ENCODE measurements at places on chromosomes 2 and 18.
A peak's percentile ranks its signal among the peaks of the same experiment; 100 is the strongest.

- DNase-seq, result no peak
These were observed 562.8 kb upstream of the SALL3 start for GRCh38 chr18:78416853-78417252.

- DNase-seq, result no peak
These were observed 18.0 kb downstream of the LBH start for GRCh38 chr2:30249354-30249753.

- no peak for DNase-seq
These were observed 23.6 kb downstream of the THUMPD2 start for GRCh38 chr2:39755466-39755865.

DNA sequence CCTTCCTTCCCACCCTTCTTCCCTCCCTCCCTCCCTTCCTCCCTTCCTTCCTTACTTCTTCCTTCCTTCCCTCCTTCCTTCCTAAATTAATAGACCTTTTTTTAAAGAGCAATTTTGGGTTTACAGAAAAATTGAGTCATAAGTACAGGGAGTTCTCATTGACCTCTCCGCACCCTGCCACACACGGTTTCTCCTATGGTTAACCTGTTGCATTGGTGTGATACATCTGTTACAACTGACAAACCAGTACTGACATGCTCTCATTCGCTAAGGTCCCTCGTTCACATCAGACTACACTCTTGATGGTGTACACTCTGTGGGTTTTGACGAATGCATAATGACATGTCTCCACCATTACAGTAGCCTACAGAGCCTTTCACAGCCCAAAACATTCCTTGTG, 11.6 kb upstream of the SDC1 start:
- DNase-seq, result no peak

DNA sequence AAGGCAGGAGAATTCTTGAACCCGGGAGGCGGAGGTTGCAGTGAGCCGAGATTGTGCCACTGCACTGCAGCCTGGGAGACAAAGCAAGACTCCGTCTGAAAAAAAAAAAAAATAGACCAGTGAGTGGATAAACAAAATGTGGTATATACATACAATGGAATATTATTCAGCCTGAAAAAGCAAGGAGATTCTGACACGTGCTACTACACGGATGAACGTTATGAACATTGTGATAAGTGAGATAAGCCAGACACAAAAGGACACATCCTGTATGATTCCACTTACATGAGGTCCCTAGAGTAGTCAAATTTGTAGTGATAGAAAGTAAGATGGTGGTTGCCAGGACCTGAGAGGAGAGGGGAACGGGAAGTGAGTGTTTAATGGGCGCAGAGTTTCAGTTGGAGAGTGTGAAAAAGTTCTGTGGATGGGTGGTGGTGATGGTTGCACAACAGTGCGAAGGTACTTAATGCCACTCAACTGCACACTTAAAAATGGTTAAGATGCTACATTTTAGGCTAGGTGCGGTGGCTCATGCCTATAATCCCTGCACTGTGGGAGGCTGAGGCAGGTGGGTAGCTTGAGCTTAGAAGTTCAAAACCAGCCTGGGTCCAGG, 38.3 kb downstream of the NIFK start:
- no peak for DNase-seq

DNA sequence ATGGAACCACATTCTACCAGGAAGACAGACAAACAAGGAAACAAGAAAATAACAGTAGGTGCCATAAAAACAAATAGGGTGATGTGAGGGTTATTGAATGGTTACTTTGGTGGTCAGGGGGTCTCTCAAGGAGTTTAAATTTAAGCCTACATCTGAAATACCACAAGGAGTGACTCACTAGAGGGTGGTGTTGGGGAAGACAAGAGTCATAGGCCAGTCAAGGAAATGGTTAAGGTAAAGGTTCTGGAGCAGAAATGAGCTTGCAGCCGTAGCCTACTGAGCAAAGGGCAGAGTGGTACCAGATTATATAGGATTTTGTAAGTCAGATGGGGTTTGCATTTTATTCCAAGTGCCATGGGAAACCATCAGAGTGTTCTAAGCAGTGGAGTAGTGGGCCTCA, 135.6 kb upstream of the DAPL1 start:
- no peak for DNase-seq

DNA sequence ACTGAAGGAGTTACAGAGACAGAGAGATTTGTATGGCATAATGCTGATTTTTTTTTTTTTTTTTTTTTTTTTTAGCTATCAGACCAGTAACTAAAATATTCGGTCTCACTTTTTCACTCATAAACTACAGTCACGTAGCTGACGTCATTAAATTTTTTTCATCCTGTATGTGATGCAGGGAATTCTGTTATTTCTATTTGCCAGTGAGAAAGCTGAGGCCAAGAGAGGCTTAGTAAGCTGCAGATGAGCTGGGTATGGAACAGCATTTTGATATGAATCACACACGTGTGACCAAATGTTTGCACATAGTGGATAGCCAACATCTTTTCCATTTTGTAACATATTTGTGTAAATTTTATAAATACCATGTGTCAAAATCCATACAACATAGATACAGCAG, 79.1 kb upstream of the EPB41L3 start:
- DNase-seq, result no peak

- no peak for DNase-seq
These were observed 94.1 kb downstream of the KLHL29 start for GRCh38 chr2:23478933-23479683.

GRCh38 chr18:2049986-2050385, 521.3 kb downstream of the METTL4 start:
- DNase-seq, result no peak

- DNase-seq, result peak; percentile 39
These were observed 33.5 kb downstream of the LOXHD1 start for GRCh38 chr18:46623541-46623940.

DNA sequence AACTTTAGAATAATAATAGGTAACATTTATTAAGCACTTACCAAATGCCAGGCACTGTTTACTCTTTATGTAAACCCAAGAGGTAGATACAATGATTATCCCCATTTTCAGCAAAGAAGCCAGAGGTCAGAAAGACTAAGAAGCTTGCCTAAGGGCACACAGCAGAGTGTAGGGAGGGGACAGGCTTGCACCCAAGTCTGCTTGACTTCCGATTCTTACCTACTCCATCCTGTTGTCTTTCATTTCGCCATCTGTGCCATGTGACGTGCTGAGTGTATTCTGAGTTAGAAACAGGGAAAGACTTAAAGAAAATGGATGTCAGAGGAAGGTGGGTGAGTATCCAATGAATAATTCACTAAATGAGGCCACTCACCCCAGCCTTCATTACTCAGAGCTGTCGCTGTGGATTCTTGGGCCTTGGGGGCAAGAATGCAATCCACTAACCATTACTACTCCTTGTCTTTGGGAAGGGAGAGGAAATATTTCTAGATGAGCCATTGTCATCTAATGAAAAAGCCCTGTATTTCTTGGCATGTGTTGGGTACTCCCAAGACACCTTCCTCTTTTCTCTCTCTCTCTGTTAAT, 76.4 kb upstream of the BCL11A start:
- DNase-seq, result no peak

DNA sequence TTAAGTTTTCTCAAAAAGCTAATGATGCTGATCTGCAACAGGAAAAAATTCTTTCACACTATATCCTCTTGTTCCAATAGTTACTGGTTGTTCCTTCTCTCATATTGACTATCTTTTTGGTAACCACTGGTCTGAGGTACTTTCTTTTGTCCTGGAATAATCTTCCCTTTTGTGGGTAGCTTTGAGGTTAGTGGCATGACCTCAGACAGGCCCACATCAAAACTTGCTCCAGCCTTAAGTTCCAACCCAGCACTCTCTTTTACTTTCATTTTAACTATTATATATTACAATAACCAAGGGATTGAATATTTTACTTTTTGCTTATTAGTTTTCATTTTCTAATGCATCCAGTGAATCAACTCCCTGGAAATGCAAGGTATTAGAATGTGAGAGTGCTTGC, 9.5 kb downstream of the REG1A start:
- DNase-seq, result no peak

GRCh38 chr2:199743415-199744120, 107.4 kb downstream of the FTCDNL1 start:
- no peak for DNase-seq

DNA sequence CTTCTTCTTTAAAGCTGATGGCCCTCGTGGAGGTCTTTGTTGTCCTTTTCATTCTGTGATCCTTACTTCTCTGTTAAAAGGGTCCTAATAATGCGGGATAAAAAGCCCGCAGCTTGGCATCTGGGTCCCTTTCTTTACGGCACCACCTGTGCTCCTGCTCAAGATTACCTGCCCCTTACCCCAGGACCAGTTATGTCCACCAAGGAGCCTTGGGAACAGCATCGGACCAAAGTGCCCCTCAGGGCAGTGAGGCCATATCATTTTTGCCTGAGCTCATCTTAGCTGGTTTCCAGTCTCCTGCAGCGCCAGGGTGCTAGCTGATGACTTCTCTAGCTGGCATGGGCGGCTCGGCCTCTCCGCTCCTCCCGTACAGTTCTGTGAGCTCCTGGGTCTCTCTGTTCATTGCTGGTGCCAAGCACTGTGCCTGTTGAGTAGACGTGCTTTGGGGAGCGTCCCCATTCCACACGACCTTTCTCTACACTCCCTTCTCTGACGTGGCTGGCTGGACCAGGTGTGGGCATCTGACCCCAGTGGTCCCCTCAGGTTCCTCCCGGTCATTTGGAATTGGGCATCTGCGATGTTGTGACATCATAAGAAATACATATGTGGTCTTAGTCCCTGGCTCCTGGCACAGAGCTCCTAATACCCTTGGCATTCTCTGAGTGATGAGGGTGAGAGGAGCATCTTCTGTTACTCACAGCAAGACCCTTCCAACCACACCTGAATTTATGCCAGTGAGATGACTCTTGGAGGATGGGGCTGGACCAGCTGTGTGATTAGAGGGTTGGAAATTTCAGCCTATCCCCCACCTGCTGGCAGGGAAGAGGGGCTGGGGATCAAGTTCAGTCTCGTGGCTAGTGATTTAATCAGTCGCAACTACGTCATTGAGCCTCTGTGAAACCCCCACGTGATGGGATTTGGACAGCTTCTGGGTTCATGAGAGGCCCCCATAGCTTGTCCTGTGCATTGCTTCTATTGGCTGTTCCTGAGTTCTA, 134.2 kb upstream of the HS6ST1 start:
- no peak for DNase-seq

GRCh38 chr2:3696545-3696944, 6.8 kb upstream of the DCDC2C start:
- no peak for DNase-seq

GRCh38 chr2:35591886-35592285, 763.7 kb upstream of the CRIM1 start:
- no peak for DNase-seq

DNA sequence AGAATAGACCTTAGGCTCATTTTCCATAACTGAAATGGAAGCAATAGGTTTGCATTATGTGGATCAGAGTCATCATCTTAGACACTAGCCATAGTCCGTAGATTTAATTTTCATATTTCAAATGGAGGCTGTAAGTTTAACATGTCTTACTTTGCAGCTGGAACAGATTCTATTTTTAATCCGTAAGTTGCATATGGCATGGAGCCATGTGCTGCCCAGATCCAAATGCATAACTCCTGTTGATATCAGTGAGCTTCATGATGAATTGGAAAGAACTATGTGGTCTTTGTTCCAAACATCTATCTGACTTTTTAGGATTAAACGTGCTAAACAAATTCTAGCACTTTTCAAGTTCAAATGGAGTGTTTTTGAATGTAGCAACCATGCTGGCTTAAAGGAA, 43.4 kb downstream of the MEIS1 start:
- no peak for DNase-seq

DNA sequence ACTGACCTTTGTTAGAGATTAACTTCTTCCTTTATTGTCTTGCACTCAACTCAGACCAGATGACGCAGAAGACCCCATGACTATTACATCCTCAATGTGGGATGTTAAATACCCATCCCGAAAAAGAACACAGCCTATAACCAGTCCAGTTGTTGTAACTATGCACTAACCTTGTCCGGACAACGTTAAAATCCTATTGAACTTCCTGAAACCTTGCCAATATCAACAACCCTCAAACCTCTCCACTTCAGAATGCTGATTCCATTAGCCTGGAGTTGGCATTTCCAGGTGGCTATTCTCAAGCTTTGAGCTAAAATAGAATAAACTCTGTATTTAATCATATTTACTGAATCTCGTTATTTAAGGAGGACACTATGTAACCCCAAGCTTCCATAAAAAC, 13.6 kb downstream of the NMS start:
- DNase-seq, result no peak

DNA sequence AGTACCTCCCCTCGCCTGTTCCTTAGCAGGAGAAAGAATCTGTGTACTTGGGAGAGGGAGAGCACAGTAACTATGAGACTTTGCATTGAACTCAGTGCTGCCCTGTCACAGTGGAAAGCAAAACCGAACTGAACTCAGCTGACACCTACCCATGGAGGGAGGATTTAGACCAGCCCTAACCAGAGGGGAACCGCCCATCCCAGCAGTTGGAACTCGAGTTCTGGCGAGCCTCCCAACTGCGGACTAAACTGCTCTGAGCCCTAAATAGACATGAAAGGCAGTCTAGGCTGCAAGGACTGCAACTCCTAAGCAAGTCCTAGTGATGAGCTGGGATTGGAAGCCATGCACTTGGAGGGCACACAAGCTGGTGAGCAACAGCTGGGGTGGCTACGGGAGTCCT, 110.4 kb downstream of the GRB14 start:
- DNase-seq, result no peak

DNA sequence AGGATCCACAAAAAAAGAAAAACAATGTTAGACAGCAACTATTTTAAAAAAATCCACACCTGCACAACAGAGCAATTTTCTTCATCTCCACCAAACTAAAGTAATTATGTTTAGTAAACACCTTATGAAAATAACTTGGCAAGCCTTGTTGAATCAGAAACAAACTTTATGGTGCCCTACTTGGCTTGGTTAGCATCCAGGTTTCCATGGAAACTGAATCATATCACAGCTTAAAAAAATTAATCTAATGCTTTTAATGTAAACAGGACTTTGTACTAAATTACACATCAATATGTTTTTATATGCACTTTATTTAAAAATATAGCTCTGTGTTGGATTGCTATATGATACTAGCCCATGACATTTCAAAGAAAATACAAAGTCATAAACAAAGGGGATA, 1882.4 kb downstream of the SUCLG1 start:
- no peak for DNase-seq

DNA sequence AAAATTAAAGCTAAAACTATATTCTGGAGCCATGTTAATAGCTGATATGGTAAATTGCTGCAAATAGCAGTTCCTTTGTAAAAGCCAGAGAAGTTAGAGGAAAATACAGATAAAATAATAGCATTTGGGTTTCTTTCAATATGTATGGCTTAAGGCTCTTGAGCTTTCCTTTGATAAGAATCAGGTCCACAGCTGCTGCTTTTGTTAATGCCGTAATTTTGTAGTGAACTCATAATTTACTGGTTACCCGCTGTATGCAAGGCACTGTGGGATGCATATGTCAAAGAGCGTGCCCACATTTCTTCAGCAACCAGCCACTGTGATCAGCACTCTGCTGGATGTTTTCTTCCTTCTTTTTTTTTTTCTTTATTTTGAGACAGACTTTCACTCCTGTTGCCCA, 79.1 kb downstream of the MOGAT1 start:
- no peak for DNase-seq

DNA sequence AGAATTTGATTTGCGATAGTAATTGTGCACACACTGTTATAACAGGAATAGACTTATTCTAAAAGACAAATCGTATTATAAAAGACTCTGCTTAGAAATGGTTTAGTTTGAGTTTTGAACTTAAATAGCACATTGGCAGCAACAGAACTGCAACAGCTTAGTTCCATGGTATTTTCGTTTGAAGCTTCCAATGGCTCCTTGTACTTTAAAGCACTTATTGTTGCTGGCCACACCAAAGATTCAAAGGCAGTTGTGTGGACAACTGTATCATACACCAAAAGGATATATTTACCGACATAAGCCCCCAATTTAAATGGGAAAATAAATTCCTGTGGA, 627 bp downstream of the WIPF1 start:
- DNase-seq, result no peak

- DNase-seq, result no peak
These were observed 20.0 kb downstream of the NAB1 start for GRCh38 chr2:190668892-190669291.

Data from GM03348 (cell line).